CD4-positive, alpha-beta T cell treated with Interleukin-10 for 1 hour (primary cell): ENCODE measurements at places on chromosomes 16 and 17.
A peak's percentile ranks its signal among the peaks of the same experiment; 100 is the strongest.

DNA sequence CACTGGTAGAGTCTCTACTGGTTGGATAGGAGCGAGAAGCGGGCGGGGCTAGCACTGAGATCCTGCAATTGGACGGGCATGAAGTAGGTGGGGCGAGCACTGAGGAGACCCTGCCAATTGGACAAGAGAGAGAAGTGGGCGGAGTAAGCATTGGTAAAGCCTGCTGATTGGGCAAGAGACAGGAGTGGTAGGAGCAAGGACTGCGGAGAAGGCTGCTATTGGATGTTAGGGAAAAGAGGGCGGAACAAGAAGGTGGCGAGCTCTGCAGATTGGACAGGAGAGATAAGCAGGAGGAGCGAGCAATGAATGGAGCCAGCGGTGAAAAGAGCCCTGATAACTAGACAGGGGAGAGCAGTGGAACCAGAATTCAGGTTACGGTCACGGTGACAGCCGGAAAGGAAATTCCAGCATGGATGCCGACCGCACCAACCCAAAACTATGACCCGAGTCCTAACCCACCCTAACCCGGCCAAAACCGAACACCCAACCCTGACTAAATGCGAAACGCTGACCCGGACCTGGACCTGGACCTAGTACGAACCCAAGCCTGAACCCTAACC, 4.8 kb downstream of the SCGB1C2 start:
- DNase-seq, result peak; percentile 39

DNA sequence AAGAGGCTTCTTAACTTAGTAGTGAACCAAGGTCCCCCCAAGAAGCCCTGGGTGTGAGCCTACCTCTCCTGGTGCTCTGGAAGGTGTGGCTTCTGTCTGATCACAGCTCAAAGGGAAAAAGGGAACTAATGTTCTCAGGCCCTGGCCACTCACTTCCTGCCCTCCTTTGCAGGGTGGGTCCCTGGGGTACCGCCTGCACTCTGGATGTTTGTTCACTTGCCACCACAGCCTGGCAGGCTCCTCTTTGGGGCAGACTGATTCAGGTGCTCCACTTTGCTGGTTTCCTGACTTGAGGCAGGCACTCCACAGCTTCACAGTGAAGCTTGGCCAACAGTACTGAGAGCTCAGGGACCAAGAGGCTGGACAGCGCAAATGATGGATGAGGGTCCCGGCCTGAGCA, 5.9 kb upstream of the MYO15A start:
- DNase-seq, result no peak

- DNase-seq, result no peak
Observed at GRCh38 chr16:30356401-30357084, 1.4 kb upstream of the CD2BP2 start.

DNA sequence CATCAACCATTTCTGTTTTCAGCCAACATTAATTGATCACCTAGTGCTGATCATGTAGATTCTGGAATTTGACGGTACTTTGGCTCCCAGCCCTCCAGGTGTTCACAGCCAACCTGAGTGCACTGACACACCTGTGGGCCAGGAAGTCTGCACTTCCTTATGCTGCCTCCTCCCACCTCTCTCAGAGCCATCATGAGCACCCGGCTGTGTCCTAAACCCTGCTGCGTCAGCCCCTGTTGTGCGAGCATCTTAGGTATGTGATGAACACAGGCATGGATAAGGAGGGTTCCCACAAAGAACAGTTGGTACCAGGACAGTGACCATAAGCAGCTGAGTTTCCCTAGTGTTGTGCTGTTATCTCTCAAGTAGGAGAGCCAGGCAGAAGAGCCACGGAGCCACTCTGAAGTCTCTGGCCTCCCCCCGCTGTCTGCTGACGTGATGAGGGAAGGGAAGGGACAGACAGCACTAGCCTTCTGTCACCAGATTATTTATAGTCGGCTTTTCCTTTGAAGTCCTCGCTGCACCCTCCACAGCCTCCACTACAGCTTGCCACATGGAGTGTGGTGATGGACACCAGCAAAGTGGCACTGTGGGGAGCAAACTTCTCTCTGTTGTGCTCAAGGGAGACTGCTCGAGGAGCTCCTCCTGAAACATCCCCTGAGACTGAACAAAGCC, 162.8 kb upstream of the ANKFN1 start:
- no peak for DNase-seq
